ENCODE measurements at places on chromosomes 1 and 21.

- DNase-seq: peak; percentile 44
Observed at GRCh38 chr1:2314803-2315673, 76.3 kb downstream of the MORN1 start.

GRCh38 chr1:36481091-36481490 is 1.6 kb downstream of the CSF3R start:
- no peak for DNase-seq

DNA sequence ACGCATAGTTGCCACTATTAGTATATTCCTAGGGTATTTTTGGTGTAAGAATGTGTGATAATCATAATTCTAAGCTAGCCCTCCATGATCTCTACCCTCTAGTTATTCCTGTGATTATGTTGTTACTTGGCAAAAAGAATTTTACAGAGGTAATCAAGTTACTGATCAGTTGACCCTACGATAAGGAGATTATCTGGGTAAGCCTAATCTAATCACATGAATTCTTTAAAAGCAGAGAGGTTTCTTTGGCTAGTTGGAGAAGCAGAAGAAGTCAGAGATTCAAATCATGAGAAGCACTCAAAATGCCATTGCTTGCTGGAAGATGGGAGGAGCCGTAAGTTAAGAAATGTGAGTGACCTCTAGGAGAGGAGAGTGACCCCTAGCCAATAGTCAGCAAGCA is 72.7 kb downstream of the RPE65 start:
- DNase-seq: no peak

DNA sequence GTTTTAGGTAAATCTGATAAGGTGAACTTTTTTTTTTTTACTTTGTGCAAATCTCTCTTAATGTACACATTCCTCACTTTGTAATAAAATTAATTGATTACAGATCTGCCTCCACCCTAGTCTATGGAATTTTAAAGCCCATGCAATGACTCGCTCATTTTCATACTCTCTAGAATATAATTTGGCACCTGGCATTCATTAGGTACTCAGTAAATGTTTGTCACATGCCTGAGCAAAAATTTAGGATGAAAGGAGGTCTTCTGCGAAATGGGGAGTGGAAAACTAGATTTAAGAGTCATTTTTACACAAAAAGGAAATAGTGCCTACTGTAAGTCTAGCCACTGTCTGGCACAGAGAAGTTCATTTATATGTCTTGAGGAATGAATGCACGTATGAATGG is 350.1 kb downstream of the DPYD start:
- DNase-seq: no peak

DNA sequence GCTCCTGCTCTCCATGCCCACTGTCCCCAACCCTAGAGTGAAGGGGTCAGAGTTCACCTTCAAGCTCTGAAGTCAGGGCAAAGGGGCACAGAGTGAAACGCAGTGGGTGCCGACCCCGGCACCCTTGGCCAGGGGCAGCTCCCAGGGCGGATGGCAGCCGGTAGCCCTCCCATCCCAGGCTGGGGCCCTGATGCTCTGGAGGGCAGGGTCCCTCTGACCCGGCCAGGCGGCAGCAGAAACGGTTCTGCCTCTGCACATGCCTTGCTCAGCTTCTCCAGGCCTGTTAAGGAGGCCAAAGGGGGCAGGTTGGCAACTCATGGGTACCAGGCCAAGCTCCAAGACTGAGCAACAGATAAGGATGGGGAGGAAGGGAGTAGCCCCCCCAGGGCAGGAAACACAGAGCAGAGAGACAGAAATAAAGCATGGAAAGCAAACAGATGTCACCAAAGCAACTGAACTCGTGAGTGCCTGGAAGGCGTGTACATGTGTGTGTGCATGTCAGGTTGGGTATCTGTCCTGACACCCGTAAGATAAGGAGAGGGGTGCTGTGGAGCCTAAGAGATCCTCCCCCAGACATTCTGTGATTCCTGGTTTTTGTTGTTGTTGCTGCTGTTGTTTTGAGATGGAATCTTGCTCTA is 112.3 kb upstream of the IFFO2 start:
- no peak for DNase-seq

DNA sequence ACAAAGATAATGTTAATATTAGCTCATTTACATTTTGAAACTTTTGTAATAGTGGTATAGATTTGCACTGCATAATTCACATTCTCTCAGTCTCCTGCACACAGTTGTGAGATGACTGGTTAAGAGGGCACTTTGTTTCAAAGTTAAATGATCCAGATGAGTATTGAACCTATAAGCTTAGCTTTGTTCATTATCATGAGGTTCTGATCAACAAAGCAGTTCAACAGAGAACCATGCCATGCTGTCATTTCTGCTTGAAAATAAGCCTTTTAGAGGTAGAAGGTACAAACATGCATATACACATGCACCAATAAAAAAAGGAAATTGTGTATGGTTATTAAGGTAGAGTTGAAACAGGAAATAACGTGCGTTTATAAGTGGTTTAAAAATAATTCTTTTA is 4.8 kb downstream of the RAP1A start:
- no peak for DNase-seq

- no peak for DNase-seq
Observed at GRCh38 chr21:46295996-46296752, 10.0 kb downstream of the YBEY start.

GRCh38 chr1:84701376-84701775 is 11.1 kb upstream of the SSX2IP start:
- DNase-seq: no peak

GRCh38 chr1:91651661-91652071 is 151.0 kb downstream of the CDC7 start:
- no peak for DNase-seq

DNA sequence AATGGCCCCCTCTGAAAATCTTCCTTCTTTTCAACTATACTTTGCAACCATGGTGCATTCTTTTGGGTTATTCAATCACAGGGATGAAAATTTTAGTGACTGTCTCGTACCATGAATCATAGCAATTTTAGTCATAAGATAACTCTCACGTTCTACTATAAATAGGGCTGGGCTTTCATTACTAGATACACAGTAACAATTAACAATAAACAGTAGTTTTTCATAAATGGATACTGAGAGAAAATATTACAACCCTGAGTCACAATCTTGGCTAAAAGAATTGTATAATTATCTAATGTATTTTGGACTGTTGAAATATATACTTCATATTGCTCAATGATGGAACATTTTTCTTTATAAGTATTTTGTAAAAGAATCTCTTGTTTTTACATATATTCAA is 96.1 kb downstream of the TEX35 start:
- DNase-seq: no peak

- DNase-seq: no peak
Observed at GRCh38 chr1:48062353-48062752, 65.2 kb upstream of the TRABD2B start.

DNA sequence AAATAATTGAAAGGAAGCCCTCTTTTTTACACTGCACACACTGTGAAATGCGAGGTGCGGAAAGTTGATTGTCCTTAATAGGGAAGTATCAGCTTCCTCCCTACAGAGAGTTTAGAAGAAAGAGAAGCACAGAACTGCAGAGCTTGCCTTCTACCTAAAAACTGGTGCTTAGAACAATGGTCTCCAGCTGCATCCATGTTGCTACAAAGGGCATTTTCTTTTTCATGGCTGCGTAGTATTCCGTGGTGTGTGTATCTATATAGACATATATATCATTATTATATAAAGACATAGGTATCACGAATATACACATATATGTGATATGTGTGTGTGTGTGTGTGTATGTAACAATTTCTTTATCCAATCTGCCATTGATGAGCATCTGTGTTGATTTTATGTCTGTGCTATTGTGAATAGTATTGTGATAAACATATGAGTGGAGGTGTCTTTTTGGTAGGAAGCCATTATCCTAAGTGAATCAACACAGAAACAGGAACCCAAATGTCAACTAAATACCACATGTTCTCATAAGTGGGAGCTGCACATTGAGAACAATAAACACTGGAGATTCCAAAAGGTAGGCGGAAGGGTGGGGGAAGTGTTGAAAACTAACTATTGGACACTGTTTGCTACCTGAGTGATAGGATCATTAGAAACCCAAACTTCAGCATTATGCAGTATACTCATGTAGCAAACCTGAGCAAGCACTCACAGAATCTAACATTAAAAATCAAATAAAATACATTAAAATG is 290.0 kb upstream of the RUNX1 start:
- DNase-seq: no peak

GRCh38 chr21:20086508-20086907 is 911.7 kb upstream of the NCAM2 start:
- no peak for DNase-seq

DNA sequence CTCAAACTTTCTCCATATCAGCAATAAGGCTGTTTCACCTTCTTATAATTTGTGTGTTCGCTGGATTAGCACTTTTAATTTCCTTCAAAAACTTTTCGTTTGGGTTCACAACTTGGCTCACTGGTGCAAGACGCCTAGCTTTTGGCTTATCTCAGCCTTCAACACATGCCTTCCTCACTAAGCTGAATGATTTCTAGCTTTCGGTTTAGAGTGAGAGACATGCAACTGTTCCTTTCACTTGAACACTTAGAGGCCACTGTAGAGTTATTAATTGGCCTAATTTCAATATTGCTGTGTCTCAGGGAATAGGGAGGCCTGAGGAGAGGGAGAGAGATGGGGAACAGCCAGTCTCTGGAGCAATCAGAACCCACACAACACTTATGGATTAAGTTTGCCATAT is 41.2 kb upstream of the IFNLR1 start:
- DNase-seq: no peak

DNA sequence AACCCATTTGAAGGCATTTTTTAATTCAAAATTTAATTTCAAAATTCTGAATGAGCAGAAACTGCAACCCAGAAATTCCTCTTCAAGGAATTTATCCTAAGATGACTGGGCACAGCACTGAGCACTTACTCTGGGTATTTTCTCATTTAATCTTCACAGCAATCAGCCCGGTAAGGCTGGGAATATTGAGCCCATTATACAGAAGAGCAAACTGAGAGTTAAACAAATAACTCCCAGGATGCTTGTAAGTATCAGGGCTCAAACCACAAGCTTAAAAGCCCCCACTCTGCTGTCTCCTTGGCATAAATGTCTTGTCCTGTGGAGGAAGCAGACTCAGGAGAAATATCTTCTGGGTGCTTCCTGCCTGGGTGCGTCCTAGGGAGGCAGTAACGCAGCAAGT is 53.0 kb upstream of the SPOCD1 start:
- DNase-seq: no peak

- DNase-seq: no peak
Observed at GRCh38 chr1:93979718-93980319, 70.6 kb upstream of the GCLM start.

DNA sequence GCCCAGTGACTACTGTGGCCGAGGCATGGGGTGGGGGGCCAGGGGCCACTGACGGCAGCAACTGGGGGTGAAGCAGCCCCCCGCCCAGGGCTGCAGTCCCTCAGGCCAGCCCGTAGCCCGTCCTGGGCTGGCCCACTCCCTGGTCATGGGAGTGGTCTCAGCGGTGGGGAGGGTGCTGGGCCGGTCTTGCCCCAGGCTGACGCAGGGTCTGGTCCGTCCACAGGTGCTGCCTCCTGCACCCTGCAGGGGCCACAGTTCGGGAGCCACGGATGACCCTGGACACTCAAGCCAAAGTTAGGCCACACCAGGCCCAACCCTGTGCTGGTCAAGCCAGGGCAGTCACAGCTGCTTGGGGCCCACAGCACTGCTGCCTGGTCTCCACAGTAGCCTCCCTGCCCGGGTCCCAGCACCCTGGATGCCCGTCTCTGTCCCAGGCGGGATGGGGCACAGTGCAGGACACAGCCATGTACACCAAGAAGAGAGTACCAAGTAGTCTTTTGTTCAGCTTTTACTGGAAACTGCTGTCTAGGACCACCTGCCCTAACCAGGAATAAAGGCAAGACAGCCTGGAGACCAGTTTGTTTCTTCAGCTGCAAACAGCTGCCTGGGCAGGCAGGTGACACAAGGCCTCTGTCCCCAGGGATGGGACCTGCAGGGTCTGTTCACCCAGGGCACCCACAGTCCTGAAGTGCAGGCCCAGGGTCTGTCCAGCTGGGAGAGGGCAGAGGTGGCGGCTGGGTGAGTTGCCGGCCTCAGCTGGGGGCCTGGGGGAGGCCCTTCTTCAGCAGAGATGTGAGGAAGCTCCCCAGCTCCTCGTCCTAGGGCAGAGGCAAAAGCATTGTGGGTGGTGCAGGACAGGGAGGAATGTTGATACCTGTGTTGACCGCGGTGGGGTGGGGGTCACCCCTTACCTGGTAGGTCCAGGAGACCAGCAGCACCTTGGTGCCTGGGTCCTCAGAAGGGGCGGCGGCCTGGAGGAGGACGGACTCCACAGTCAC is 3.0 kb downstream of the PUSL1 start:
- no peak for DNase-seq

- DNase-seq: no peak
Observed at GRCh38 chr1:95572002-95572401, 338.0 kb downstream of the RWDD3 start.

DNA sequence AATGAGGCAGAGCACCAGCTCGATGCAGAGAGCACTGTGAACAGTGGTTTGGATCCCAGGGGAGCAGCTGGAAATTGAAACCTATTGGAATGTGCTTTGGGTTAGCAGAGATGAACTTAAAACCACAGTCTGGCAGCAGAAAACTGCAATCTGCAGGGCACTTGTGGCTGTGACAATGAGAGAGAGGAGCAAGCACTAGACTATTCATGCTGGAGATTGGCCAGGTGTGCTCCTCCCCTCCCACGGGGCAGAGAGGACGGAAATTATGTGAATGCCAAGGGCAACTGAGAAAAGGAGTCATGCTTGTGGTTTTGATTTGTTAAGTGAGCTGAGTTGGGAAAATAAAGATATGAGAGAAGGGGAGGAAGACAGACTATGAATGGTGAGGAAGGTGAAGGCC is 38.1 kb downstream of the HSD3B2 start:
- DNase-seq: no peak

DNA sequence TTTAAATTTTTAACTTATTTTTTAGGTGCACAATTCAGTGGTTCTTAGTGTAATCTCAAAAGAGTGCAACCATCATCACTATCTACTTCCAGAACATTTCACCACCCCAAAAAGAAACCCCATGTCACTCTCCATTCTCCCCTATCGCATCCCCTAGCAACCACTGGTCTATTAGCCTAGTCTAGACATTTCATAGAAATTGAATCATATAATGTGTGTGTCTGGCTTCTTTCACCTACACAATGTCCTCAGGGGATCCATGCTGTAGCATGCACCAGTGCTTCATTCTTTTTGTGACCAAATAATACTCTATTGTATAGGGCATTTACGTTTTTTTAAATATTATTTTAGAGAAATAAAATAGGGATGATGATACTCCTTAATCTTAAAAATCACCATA is 64.7 kb downstream of the JAK1 start:
- no peak for DNase-seq

DNA sequence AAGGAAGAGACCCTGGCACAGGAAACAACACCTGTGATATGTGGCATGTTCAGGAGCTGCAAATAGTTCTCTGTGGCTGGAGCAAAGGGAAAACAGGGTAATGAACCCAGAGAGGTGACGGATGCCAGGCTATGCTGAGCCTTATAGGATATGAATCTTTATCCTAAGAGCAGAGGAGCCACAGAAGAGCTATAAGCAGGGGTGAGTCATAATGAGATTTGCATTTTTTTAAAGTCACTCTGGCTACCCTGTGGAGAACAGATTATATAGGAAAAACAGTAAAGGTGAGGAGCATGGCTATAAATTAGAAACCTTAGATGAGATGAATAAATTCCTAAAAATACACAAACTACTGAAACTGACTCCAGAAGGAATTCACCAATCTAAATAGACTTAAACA is 12.8 kb upstream of the MPL start:
- DNase-seq: no peak

GRCh38 chr21:39373634-39374033 is 24.7 kb upstream of the HMGN1 start:
- no peak for DNase-seq
